Astrocyte (in vitro differentiated cells and primary cell): ENCODE measurements at places on chromosomes 1 and 21. TPM values are rescaled to one million over a fixed set of nuclear protein-coding genes. Genes with fewer than 3 reads are reported as not detected.

- no peak overlapping the region for H3K4me3 ChIP-seq
- H3K27me3 ChIP-seq: no peaks in the 10 kb centered on the region
- H3K27ac ChIP-seq: no peak overlapping the region
- no peaks in the 10 kb centered on the region for H3K36me3 ChIP-seq
- no peak for DNase-seq
These were observed 431.3 kb downstream of the MRPL39 start for GRCh38 chr21:25175938-25176337.

CSMD2 gene
- 11.1 and 13.6 TPM in 2 replicates for total RNA-seq

DNA sequence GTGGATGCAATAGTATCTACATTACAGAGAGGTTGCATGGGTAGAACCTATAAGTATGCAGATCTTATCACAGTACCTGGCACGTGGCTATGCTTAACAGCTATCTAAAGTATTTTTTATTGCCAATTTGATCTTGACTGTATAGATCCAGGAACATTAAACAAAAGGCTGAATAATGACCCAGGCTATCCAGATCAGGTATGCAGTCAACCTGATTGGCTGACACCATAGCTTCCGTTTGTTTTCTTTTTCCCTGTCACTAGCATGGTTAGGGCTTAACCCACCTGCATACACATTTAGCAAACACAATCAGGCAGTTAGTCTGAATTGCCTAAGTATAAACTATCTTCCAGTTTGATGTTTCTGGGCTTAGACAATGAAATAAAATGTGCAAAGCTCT, 264.9 kb upstream of the PLXNA2 start:
- no peaks in the 10 kb centered on the region for H3K27me3 ChIP-seq
- no peak overlapping the region for H3K27ac ChIP-seq
- DNase-seq: no peak
- no peaks in the 10 kb centered on the region for H3K36me3 ChIP-seq

DNA sequence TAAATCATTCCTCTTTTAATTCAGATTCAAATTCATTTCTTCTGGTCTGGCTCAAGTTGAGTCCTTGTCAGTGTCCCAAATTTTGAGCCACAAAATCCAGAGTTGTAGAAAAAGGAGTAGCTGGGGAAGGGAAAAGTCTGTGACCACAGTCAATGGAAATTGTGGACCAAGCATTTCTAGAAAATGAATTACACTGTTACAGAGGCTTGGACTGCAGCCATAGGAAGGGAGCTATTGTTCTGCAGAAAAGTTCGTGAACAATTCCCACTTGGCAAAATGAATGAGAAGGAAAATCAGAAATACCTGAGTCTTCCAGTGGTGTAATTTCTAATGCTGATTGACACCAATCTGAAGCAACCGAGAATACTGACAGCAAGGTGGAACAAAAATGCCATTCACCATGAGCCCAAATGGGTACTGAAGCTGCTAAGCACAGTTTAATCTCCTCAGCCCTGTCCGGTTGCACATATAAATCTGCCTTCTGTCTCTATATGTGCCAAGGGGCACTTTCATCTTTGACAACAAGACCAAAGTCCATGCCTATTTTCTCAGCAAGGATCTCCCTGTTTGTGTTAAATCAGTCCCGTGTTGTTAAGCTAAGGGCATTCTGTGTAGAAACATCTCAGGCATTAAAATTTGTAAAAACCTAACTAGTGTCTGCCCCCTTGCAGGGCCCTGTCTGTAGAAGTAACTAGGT, 51.3 kb downstream of the TEX35 start:
- no peaks in the 10 kb centered on the region for H3K36me3 ChIP-seq
- H3K27ac ChIP-seq: no peak overlapping the region
- H3K4me3 ChIP-seq: no peak overlapping the region
- no peaks in the 10 kb centered on the region for H3K27me3 ChIP-seq
- peak; percentile 38 for DNase-seq

GRCh38 chr1:156663178-156663577, 14.0 kb downstream of the NES start:
- H3K27me3 ChIP-seq: no peaks in the 10 kb centered on the region
- peaks cover 70% of the 10 kb centered on the region for H3K4me1 ChIP-seq
- DNase-seq: peak; percentile 61
- H3K27ac ChIP-seq: peak overlapping the region; percentile 84

DNA sequence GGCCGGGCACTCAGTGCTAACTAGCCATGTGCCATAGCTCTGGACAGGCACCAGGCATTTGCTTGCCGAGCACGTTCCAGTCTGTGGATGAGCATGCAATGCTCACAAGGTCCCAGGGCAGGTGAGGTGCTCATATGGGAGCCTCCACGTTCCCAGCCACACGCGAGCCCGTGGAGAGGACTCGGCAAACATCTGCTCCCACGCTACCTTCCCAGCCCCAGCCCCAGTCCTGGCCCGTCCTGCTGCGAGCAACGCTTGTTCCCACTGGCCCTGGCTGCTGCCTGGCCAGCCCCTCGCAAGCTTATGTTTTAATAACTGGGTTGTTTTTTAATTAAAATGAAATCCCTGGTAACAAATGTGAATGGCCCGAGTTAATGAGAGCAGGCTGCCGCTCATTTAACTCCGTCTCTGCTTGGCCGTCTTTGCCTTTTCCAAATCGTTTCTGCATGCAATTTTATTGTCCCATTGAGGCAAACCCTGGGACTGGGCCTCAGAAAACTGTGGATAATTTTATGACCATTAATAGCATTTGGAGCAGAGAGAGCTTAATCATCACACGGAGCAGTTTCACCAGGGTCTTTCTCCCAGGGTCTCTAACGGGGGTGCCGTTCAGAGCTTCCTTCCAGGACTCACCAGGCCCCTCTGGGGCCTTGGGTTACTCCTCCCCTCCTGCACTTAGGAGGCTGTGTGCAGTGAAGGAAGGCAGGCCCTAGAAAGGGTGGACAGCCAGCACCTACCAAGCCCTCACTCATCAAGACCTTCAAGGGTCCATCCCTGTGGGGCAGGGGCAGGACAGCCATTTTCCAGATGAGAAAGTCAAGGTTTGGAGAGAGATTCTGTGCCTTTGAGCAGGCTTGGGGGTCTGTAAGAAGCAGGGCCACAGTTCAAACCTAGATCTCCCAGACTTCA, 136.8 kb downstream of the GLIS1 start:
- peaks cover 4% of the 10 kb centered on the region for H3K4me1 ChIP-seq
- H3K27ac ChIP-seq: no peak overlapping the region
- no peak overlapping the region for H3K4me3 ChIP-seq
- H3K36me3 ChIP-seq: no peaks in the 10 kb centered on the region

CNKSR1 gene
- total RNA-seq: 4.2 and 5.0 TPM in 2 replicates

CELA2B gene
- not detected in 2 replicates for total RNA-seq
